ENCODE measurements at places on chromosomes 16 and 17. TPM values are rescaled to one million over a fixed set of nuclear protein-coding genes. Genes with fewer than 3 reads are reported as not detected.

The E2F4 gene
- 36.7 TPM for total RNA-seq

The TEKT5 gene
- total RNA-seq: 0.14 TPM

The ATAD5 gene
- total RNA-seq: 0.43 TPM

The NOXO1 gene
- total RNA-seq: 0.14 TPM

The GPR179 gene
- under 0.01 TPM for total RNA-seq

The ANKRD40CL gene
- total RNA-seq: not detected

The TMEM95 gene
- total RNA-seq: not detected

The ABCC12 gene
- total RNA-seq: not detected

The KRT36 gene
- total RNA-seq: not detected

The KRT33B gene
- total RNA-seq: 0.14 TPM

The IGFALS gene
- total RNA-seq: 0.09 TPM

The SYNGR3 gene
- 3.3 TPM for total RNA-seq

The GPRC5B gene
- 11.5 TPM for total RNA-seq

The SYCE1L gene
- total RNA-seq: 0.46 TPM

The SPECC1 gene
- 9.0 TPM for total RNA-seq

The KIAA0513 gene
- total RNA-seq: 33.1 TPM

The TNRC6A gene
- 26.9 TPM for total RNA-seq

The PRDM7 gene
- total RNA-seq: not detected

The EVPLL gene
- total RNA-seq: not detected

The CEP112 gene
- 7.5 TPM for total RNA-seq

The NXPH3 gene
- 0.14 TPM for total RNA-seq

The CCL17 gene
- total RNA-seq: not detected

The TNP2 gene
- total RNA-seq: not detected

The MRPL28 gene
- total RNA-seq: 89.0 TPM

The KRTAP9-8 gene
- total RNA-seq: not detected

The FBXW10 gene
- 0.09 TPM for total RNA-seq

The GLP2R gene
- 0.28 TPM for total RNA-seq

The CCDC92B gene
- total RNA-seq: not detected

The SLC12A3 gene
- total RNA-seq: under 0.01 TPM

The TMC7 gene
- total RNA-seq: 0.28 TPM

The CDH8 gene
- total RNA-seq: not detected

The C17orf100 gene
- total RNA-seq: 0.43 TPM

The ADAP2 gene
- total RNA-seq: 0.57 TPM

The TBC1D16 gene
- 44.4 TPM for total RNA-seq

The CTRB1 gene
- total RNA-seq: not detected

The KRTAP1-5 gene
- total RNA-seq: 0.57 TPM

The CCL1 gene
- not detected for total RNA-seq

The VMO1 gene
- 0.74 TPM for total RNA-seq

The CES1 gene
- total RNA-seq: 2.5 TPM

The PRR35 gene
- not detected for total RNA-seq

The CFAP97D1 gene
- under 0.01 TPM for total RNA-seq

The NPIPA2 gene
- not detected for total RNA-seq

Data from smooth muscle cell of bladder (primary cell).